ENCODE measurements at places on chromosomes 6 and 20. TPM values are rescaled to one million over a fixed set of nuclear protein-coding genes. Genes with fewer than 3 reads are reported as not detected.

DNA sequence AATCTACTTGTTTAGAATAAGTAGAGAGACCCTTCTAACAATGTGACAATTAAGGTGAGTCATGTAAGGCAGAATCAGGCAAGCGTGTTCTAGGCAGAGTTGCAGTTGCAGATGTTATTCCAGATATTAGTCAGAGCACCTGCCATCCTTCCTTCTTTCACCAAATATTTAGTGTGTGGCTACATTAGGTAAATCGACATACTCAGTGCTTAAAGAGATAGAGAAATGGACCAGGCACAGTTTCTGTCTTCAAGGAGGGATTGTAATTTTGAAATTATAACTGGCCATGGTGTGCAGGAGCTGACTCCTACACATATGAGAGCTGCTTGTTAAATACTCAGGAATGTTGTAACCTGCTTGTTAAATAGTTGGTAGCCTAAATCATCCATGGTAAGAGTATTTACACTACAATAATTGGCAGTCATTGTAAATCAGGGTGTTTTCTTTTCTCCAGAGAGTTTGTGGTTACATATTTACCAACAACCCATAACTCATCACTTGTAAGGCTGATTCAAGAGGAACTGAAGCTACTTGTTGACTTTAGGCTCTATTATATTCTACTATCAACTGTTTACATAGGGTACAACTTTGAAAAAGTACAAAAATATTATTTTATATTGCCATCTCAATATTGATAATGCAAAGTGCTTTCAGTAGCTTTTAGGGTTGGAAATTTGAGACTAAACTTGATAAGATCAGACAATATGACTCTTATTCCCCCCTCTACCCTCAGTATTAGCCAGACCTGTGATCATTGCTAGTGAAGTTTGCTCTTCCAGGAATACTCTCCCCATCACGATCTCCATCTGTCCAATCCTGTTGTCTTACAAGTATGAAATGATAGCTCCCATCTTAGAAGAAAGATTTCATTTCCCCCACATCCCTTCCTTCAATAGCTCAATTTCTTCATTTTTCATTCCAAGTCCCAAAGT is 607.1 kb downstream of the COL12A1 start:
- DNase-seq = no peak
- no peaks in the 10 kb centered on the region for H3K36me3 ChIP-seq
- no peaks in the 10 kb centered on the region for H3K4me1 ChIP-seq
- H3K27ac ChIP-seq = no peak overlapping the region

GRCh38 chr20:32343439-32343838 is 14.7 kb upstream of the ASXL1 start:
- H3K36me3 ChIP-seq = no peaks in the 10 kb centered on the region
- H3K4me1 ChIP-seq = peaks cover 3% of the 10 kb centered on the region
- H3K27ac ChIP-seq = no peak overlapping the region
- no peak overlapping the region for H3K4me3 ChIP-seq

DNA sequence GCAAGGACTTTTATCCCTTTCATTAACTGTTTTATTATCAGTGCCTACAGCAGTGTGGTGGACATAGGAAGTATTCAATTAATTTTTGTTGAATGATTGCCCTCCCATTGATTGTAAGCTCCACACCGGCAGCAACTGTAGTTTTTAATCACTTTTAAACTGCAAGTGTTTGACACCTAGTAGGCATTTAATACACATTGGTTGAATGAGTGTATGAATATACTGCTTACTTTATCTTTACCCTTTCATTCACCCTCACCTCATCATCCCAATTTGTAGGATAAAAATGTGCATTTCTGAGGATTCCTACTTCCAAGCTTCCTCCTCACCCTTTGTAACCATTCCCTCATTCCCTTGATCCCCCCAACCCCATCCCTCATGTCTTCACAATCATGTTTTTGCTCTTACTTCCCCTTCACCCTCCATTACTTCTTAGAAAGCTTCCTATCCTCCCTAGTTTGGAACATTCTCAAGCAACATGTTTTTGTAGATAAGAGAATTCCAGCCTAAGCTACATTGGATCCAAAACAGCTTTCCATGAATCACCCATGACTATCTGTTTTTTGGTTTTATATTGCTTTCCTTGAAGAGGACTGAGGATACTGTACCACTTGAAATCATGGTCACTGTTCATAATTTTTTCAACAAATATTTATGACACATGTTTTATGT is 955 bp upstream of the SLC26A8 start:
- H3K27ac ChIP-seq = no peak overlapping the region
- no peak overlapping the region for H3K4me3 ChIP-seq
- no peaks in the 10 kb centered on the region for H3K36me3 ChIP-seq

DNA sequence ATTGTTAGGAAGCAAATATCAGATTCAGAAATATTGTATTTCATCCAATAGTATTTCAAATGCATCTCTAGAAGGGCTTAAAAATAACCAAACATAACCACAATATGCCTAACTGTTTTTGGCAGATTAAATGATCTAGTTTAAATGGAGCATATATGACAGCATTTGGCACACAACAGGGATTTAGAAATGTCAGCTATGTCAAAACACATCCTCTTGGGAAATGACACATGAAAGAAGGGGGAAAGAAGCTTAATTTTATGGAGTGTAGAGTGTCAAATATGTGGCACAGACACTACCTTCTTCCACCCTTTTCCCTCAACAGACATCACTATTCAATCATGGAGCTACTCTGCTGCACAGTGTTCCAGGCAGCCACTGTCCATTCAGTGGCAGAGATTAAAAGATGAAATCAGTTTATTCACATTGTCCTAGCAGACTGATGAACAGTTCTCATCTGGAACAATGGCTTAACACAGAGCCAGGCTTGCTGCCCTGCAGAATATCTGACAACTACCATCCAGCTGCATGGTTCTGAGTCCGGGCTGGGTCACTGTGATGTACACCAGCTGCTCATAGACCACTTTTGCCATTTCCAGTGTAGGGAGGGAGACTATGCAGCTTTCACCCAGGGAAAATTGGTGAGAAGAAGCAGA is 349.8 kb downstream of the DHX35 start:
- no peak overlapping the region for H3K27ac ChIP-seq
- H3K4me3 ChIP-seq = no peak overlapping the region
- H3K4me1 ChIP-seq = no peaks in the 10 kb centered on the region

- no peak for DNase-seq
- no peaks in the 10 kb centered on the region for H3K4me1 ChIP-seq
- H3K4me3 ChIP-seq = no peak overlapping the region
Measured at GRCh38 chr6:148629181-148629580, 117.6 kb upstream of the UST start.

DNA sequence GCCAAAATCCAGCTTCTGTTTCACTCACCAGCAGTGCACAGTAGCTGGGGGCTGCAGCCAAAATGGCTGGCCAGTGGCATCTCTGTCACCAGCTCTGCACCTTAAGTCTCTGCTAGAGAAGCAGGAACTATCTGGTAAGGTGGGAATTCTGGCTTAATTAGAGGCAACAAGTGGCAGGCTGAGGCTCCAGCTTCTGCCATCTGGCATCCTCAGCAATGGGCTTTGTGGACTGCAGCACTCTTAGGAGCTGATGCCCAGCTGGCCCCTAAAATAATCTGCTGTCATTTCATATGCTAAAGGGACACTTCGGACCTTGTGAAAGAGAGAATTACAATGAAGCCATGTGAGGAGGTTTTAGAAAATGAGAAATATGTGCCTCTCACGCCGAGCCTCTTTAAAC is 4.6 kb upstream of the CLDN20 start:
- H3K36me3 ChIP-seq = peaks cover 39% of the 10 kb centered on the region
- no peak for DNase-seq
- no peaks in the 10 kb centered on the region for H3K27me3 ChIP-seq
- H3K27ac ChIP-seq = no peak overlapping the region

- no peaks in the 10 kb centered on the region for H3K4me1 ChIP-seq
- DNase-seq = no peak
- H3K27ac ChIP-seq = no peak overlapping the region
Measured at GRCh38 chr6:37188962-37189510, 19.1 kb downstream of the PIM1 start.

DNA sequence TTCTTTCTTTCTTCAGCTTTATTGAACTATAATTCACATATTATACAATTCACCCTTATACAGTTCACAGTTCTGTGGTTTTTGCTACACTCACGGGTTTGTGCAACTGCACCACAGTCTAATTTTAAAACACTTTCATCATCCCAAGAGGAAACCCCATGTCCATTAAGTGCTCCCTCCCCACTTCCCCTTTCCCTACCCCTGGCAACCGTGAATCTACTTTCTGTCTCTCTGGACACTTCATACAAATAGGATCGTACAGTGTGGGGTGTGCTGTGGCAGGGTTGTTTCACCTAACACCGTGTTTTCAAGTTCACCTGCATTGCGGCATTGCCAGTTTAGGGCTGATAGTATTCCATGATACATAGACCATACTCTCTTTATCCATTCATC is 118.8 kb downstream of the PHACTR3 start:
- H3K4me3 ChIP-seq = no peak overlapping the region
- H3K27ac ChIP-seq = no peak overlapping the region
- no peaks in the 10 kb centered on the region for H3K36me3 ChIP-seq
- no peaks in the 10 kb centered on the region for H3K27me3 ChIP-seq
- H3K4me1 ChIP-seq = no peaks in the 10 kb centered on the region
- DNase-seq = no peak

- no peak for DNase-seq
- no peaks in the 10 kb centered on the region for H3K36me3 ChIP-seq
- H3K27me3 ChIP-seq = no peaks in the 10 kb centered on the region
- no peak overlapping the region for H3K27ac ChIP-seq
- no peaks in the 10 kb centered on the region for H3K4me1 ChIP-seq
Measured at GRCh38 chr20:32514760-32515159, 70.4 kb downstream of the NOL4L start.

- H3K4me3 ChIP-seq = no peak overlapping the region
- no peaks in the 10 kb centered on the region for H3K27me3 ChIP-seq
- no peak for DNase-seq
- H3K27ac ChIP-seq = no peak overlapping the region
Measured at GRCh38 chr6:50030350-50030749, 8.6 kb upstream of the DEFB110 start.

GRCh38 chr20:13930281-13930680 is 60.1 kb downstream of the SEL1L2 start:
- DNase-seq = no peak
- H3K27ac ChIP-seq = no peak overlapping the region
- H3K4me1 ChIP-seq = no peaks in the 10 kb centered on the region
- no peaks in the 10 kb centered on the region for H3K36me3 ChIP-seq
- H3K27me3 ChIP-seq = no peaks in the 10 kb centered on the region

DNA sequence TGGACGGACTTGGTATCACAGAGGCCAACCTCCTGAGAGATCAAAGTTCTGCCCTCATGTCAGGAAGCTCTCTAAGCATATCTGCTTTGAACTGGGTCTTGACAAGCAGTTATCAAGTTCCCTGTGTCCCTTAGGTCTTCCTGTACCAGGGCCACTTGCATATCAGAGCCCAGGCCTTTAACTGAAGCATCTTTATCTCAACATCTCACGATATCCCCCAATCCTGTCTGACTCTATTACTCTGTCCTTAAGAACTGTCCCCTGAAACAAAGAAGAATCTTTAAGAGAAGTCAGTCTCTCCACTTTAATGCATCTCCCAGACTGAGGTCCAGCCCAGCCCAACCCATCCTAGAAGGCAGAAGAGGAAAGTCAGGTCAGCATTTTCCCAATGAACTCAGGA is 8.2 kb downstream of the MAS1L start:
- H3K4me3 ChIP-seq = no peak overlapping the region
- DNase-seq = no peak
- no peak overlapping the region for H3K27ac ChIP-seq
- no peaks in the 10 kb centered on the region for H3K27me3 ChIP-seq
- H3K4me1 ChIP-seq = no peaks in the 10 kb centered on the region
- no peaks in the 10 kb centered on the region for H3K36me3 ChIP-seq

GRCh38 chr6:120355822-120356221 is 978.5 kb downstream of the TBC1D32 start:
- H3K4me1 ChIP-seq = no peaks in the 10 kb centered on the region
- H3K36me3 ChIP-seq = no peaks in the 10 kb centered on the region
- DNase-seq = no peak
- H3K27me3 ChIP-seq = no peaks in the 10 kb centered on the region
- no peak overlapping the region for H3K4me3 ChIP-seq

- H3K36me3 ChIP-seq = no peaks in the 10 kb centered on the region
- H3K4me3 ChIP-seq = peak overlapping the region; percentile 97
- H3K27me3 ChIP-seq = no peaks in the 10 kb centered on the region
- no peak for DNase-seq
- H3K4me1 ChIP-seq = no peaks in the 10 kb centered on the region
Measured at GRCh38 chr6:87699576-87699975, 2.5 kb downstream of the AKIRIN2 start.

DNA sequence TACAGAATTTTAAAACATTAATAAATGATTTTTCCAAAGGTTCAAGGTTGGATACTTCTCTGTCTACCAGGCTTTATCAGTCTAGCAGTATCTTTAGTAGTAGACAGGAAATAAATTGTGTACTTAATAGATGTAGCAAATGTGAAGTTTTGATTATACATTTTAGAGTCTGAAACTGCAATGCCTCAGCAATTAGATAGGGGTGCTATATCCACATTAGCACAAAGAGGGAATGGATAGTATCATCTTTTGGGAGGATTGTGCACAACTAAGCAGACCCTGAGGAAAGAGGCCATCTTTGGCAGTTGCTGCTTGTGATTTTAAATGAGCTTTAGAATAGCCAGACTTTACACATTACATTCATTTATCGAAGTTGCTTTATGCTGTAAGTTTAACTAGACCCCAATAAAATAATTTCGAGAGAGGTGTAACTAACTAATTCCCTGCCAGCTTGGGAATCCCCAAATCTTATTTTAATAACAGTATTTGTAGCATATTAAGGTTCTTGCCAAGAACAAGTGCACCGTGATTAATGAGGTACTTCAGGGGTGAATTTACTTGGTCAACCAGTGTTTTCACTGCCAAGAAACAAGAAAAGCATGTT is 2.8 kb downstream of the KCNQ5 start:
- H3K4me1 ChIP-seq = peaks cover 3% of the 10 kb centered on the region
- no peaks in the 10 kb centered on the region for H3K36me3 ChIP-seq
- DNase-seq = no peak
- H3K27me3 ChIP-seq = no peaks in the 10 kb centered on the region

GRCh38 chr20:63941282-63942081 is 14.7 kb downstream of the UCKL1 start:
- H3K27me3 ChIP-seq = no peaks in the 10 kb centered on the region
- DNase-seq = peak; percentile 64
- H3K4me1 ChIP-seq = no peaks in the 10 kb centered on the region
- H3K4me3 ChIP-seq = no peak overlapping the region

MAS1 gene
- total RNA-seq = not detected

B3GAT2 gene
- not detected for total RNA-seq

FOXF2 gene
- 5.2 TPM for total RNA-seq

IYD gene
- under 0.01 TPM for total RNA-seq

GSTA2 gene
- not detected for total RNA-seq

HTR1B gene
- total RNA-seq = 12.0 TPM

CDH26 gene
- not detected for total RNA-seq

GPSM3 gene
- 19.4 TPM for total RNA-seq

GTF3C6 gene
- 31.9 TPM for total RNA-seq

CRISP3 gene
- total RNA-seq = not detected

All from ascending aorta (tissue), 2 donors.